GM10248 (cell line): ENCODE measurements at places on chromosomes 2 and 18.

GRCh38 chr2:100396483-100396882, 21.0 kb downstream of the CHST10 start:
- DNase-seq, result no peak

GRCh38 chr18:46704189-46704588, 47.2 kb upstream of the LOXHD1 start:
- DNase-seq, result no peak

GRCh38 chr2:146820672-146821071, 1024.2 kb upstream of the ACVR2A start:
- no peak for DNase-seq

DNA sequence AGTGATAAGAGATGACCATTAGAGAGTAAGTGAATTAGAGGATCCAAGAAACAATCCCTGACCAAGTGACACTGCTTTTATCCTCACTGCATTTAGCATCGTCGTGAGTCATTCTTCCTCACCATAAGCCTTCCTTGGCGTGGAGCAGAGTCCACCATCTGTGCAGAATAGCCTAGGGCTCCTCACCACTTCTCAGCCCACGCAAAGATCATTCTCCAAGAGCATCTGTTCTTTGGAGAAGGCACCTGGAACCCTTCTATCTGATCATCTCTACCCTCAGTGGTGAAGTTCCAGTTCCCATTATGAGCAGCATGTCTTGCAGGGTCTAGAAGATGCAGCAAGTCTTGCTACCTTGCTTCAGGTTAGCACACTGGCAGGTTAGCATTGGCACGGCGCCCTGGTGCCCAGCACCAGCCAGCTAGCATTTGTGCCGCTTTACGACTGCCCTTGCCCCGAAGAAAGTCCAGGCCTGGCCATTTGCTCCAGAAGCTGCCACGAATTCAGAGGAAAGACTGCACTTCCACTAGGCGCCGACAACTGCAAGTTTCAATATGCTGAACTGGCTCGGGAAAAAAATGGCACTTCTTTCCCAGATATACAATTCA, 225.8 kb downstream of the TTC32 start:
- no peak for DNase-seq

DNA sequence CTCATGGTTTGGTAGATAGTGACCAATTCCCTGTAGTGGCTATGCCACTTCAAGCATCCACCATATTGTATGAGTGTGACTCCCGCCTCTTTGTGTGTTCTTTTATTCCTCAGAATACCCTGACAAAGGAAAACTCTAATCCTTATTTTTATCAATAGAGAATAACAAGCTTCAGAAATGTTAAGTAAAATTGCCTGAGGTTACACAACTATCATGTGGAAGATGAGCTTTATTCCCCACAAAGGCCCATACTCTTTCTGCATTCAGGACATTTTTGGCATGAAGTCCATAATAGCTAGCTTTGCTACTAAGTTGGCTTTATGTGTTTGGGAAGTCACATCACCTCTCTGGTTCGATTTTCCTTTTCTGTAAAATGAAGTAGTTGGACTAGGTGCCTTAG, 276.8 kb downstream of the PIK3C3 start:
- DNase-seq, result no peak

DNA sequence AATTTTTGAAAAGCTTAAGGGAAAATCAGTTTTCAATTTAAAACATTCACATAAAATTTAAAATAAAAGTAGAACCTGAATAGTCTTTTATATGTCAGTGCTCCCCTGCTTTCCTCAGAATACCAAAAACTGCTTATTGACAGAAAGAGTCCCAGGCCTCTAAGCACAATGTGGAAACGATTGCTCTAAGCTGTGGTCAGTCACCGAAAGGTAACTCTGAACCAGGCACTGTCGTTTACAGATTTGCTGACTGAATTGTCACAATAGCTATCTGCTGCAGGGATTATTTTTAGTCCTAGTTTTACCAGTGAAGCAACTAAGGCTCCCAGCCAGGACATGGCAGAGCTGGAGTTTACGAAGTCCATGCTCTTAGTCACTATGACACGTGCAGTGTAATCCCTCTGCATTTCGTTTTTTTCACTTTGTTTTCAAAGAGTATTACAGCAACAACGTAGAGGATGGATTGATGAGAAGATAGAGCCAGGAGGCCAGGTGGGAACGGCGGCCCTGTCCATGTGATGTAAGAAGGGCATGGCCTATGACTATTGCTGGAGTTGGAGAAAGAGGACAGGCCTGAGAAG, 28.1 kb upstream of the TMEM247 start:
- no peak for DNase-seq

DNA sequence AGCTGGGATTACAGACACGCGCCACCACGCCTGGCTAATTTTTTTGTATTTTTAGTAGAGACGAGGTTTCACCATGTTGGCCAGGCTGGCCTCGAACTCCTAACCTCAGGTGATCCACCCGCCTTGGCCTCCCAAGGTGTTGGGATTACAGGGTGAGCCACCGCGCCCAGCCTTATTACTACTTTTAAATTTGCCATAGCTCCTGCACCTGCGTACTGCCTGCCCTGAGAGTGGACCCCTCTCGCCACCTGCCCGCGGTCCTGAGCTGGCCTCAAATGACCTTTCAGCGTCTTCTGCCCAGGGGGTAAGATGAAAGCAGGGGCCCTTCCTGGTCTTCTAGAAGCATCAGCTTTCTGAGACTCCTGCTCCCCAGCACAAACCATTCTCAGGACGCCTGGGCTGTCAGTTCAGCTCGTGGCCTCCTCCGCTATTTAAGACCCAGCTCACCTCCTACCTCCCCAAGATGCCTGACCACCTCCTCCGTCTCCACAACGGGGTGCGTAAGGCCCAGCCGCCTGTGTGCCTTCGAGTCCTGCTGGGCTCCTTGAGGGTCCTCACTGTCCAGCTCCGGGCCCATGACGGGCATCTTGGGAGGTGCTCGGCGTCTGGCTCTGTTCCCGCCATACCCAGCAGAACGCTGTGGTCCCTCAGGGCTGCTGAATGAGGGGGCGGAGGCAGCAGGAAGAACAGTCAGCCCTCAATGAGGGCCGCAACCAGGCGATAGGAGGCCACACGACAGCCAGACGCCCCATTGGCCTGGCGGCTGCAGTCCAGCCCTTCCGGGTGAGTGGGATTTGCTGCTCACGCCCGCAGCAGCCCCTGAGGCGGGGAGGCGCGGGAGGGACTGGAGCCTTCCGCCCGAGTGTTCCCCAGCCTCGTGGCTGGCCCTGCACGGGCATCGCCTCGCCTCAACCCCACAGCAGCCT, 266.6 kb downstream of the TFCP2L1 start:
- no peak for DNase-seq

DNA sequence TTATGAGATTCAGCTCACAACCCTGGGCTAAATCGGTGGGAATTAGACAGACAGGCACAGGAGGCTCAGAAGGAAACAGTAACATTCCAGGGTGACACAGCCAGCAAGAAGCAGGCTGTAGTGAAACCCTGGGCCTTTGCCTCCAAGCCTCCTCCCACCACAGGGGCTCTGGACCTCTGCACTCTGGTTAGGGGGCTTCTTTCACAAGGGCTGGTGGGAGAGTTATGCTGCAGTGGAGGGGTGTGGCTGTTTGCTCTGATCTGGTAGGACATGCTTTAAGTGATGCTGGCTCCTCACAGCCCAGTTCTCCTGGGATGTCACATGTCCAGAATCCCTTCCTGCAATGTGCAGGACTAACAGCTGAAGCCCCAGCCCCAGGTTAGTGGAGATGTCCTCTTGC, 109.9 kb downstream of the TGFA start:
- no peak for DNase-seq
